Right renal cortex interstitium (tissue), 3 donors: ENCODE measurements at places on chromosomes 1 and 21.

GRCh38 chr1:29180497-29181412, 945 bp downstream of the SRSF4 start:
- no peak for DNase-seq

DNA sequence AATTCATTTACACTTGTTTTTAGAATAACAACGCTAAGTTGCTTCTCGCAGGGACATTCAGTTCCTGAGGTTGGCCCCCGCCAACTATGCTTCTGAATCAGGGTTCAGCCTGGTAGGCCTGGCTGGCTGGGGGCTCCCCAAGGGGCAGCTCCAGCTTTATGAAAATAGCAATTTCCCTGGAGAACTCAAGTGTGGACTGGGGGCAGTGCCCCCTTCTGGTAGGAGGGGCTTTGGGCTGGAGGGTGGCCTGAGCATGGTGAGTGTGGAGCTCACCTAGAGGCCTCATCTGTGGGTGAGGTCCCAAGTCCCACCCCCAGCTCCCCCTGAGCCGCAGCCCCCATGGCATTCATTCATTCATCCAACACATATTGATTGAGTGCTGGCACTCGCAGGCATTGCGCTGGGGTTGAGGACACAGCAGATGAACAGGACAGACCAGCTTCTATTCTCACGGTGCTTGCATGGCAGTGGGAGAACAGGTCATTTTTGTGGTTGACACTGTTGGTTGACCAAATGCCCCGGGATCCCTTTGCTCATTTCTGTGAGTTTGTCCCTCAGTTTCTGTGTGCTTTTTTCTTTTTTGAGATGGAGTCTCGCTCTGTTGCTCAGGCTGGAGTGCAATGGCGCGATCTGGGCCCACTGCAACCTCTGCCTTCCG, 79.2 kb downstream of the UBIAD1 start:
- no peak for DNase-seq

- no peak for DNase-seq
Observed at GRCh38 chr21:33433425-33434114, 30.4 kb downstream of the IFNGR2 start.

- DNase-seq: no peak
Observed at GRCh38 chr1:43742026-43742425, 34.7 kb downstream of the ST3GAL3 start.

DNA sequence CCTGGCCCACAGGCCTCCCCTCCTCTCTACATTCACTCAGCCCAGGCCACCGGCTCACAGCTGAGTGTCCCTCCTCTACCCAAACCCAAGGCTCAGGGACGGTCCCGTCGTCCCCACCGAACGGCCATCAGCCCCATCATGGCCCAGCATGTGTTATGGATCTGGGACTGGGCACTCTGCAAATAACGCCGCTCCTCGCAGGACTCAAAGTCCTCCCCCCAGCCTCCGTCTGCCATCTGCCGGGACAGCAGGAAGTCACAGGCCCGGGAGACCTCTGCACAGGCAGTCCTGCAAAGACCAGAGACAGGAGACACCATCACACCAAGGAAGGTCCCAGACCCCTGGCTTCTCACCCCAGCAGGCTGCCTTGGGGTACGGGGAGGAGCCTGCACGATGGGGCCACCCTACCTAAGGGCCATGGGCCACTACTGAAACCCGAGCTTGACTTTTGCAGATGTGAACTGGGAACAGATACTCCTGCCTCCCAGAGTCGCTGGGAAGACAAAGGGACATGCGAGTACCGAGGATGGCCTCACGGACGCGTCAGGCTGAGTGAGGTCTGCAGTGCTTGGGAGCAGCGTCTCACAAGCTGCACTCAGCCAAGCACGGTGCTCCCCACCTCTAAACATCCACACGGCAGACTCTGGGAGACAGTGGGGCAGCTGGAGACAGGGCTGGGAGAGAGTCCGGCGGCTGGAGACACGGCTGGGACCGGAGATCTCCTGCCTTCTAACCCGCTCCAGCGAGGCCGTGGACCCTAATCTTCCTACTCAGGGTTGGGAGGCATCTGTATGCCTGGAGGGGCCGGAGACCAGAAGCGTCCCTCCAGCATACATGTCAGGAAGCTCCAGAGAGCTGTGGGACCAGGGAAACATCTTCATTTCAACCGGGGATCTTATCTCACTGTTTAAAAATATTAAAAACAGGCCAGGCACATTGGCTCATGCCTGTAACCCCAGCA, 10.4 kb upstream of the SPATC1L start:
- DNase-seq: no peak

GRCh38 chr21:31576428-31576827, 83.1 kb upstream of the SOD1 start:
- no peak for DNase-seq

DNA sequence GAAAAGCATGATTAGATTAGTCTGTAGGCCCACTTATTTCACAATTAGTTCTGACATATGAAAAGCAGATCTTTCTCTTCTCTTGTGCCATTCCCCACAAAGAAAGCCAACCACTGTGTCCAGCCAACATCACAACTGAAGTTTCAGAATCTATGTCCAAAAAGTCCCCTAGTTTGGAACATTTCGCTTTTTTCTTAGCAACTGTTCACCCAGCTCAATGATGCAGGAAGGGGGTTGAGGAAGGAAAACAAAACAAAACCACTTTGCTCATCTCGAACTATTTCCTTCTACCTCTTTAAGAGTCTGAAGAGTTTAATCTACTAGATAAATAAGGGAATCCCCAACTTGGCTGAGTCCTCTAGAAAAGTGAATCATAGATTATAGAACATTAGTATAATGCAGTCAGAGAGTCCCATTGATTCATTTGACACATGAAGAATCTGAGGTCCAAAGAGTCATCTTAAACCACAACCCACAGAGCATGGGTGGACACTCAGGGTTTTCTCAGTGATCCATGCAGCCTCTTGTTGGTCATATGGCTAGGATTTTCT, 159.3 kb upstream of the SGIP1 start:
- DNase-seq: no peak

- no peak for DNase-seq
Observed at GRCh38 chr1:44263568-44264450, 50.5 kb downstream of the DMAP1 start.

DNA sequence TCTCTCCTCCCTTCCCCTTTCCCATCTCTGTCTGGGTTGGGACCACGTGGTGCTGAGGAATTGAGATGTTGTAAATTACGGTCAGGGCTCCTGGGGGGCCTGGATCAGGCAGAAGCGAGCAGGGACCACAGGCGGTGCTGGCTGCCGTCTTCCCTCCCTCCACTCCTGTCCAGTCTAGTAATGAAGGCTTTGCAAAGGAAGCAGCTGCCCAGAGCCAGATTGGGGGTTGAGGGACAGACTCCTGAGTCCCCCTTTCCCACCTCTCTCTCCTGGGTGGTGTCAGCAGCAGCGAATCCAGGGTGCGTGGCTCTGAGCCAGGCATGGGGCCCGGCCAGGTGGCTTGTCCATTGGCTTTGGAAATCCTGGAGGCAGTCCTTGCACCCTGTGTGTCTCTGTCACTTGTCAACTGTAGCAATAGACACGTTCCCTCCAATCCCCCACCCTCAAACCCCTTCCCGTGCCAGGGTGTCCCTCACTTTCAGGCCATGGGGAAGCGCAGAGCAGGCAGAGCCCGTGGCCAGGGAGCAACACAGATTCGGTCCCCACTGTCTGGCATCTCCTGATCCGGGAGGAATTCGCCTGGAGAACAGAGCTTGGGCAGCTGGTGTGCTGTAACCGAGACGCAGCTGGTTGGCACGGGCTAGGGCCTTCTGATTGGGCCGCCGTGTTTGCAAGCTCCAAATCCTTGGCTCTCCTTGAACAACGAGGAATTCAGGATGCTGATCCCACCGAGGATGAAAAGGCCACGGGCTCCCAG, 64.8 kb upstream of the WNT4 start:
- DNase-seq: no peak

DNA sequence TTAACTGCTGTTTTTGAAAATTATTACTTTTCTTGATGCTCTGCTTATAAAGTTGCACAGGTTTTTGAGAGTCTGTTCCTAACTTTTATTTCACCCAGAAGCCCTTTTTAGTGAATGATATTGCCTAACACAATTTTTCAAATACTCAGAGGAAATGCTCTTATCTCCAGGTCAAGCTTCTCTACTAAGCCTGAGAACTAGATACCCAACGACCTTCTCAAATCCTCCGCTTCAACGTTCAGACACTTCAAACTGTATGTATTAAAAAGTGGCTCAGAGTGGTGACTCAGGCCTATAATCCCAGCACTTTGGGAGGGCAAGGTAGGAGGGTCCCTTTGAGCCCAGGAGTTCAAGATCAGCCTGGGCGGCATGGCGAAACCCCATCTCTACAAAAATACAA, 88.5 kb downstream of the ASH1L start:
- no peak for DNase-seq

GRCh38 chr1:8712413-8713231, 104.8 kb downstream of the RERE start:
- peak; percentile 71 for DNase-seq

- no peak for DNase-seq
Observed at GRCh38 chr21:34537838-34538237, 25.8 kb upstream of the KCNE1 start.

- DNase-seq: no peak
Observed at GRCh38 chr1:121544500-121544899, 359.7 kb downstream of the SRGAP2C start.

DNA sequence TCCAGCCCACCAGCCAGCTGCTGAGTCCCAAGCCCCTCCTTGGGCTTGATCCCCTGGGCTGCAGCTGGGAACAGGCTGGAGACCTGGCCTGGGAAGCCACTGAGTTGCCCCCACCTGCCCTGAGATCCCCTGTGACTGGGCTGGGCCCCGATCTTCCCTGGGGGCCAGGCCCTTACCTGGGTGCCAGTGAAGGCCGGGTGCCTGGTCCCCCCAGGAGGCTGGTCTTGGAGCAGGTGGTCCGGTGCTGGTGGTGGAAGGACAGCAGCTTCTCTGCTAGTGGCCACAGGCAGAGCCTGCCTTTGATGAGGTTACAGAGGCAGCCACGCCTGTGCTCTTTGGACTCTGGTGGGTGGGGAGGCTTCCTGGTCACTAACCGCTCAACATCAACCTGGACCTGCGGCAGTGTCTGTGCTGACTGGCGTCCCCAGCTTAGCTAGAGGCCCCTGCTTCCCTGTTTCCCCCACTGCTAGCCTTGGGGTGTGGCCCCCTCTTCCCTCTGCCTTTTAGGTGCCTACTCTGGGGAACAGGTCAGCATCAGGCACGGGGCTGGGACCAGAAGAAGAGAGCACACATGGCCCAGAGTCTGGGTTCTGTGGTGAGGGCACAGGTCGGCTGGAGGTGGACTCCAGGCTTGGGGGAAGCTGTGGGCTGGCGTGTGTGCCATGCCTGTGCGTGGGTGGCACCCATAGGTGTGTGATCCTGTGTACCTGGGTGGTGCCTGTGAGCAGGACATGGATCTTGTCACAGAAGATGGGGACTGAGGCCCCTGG, at the start of gene EPS8L3:
EPS8L3 (minus strand) TSS at position 278 of the 770 bp plus-strand sequence. CDS start 2,174 bp downstream, outside the sequence.
- DNase-seq: no peak

GRCh38 chr1:243482141-243483022, 226.5 kb downstream of the SDCCAG8 start:
- no peak for DNase-seq

- DNase-seq: no peak
Observed at GRCh38 chr1:1216770-1217620, 3.0 kb upstream of the TNFRSF4 start.

DNA sequence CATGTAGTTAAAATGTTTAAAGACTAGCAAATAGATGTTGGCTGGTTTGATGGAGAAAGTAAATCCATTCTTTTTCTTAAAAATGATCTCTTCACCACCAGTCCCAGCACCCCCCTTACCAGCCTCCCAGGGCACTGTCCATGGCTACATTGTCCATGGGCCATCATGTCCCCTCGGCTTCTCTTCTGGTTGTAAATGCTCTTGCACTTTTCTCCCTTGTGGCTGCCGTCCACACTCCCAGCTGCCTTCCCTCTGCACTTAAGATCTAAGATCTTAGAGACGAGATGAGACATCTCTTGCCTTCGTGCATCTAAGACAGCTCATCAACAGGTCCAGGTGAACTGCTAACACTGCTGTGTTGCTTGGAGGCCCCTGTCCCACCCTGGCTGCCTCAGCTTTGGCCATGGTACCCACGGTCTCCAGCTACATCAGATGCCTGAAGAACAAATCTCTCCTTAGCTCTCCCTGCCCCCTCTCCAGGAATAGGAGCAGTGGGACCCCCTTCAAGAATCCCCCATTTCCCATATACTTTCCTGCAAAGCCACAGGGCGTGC, 11.1 kb downstream of the CAPN2 start:
- DNase-seq: no peak

DNA sequence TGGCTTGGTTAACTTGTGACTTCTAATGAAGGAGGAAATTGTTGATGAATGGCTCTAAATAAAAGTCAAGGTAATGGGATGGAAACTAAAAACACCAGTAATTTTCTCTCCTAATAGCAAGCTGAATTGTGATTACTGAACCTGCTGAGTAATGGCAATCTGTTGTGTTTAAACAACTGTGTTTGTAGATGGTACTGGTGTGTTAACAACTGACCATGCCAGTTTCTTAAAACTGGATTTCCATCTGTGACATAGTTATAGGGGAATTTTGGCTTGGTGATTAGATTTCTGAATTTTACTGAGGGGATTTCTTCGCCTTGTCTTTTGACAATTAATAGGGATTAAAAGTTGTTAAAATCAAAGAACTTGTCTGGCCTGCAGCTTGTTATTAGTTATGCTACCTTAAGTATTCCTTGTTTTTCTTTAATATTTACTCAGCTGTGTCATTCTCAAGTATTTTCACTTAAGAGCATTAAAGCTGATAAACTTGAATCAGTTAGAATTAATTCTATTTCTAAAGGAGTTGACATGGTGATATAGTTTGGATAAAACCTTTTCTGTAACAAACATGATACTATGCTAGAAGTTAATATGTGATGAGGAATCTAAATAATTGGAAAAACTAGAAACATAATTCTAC, 7.9 kb upstream of the ERO1B start:
- DNase-seq: no peak

DNA sequence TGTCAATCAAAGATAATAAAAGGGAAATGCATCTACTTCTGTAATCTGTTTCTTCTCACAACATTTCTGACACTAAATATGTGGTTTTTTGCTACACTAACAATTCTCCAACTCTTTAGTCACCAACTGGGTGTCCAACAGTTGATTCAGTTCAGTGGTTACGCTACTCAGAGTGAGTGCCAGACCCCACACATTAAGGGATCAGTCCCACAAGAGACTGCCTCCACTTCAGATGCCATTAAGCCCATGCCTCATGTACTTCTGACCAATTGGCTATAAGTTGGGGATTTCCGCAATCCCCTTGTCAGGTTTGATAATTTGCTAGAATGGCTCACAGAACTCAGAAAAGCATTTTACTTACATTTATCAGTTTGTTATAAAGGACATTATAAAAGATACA, 28.4 kb downstream of the RNF2 start:
- DNase-seq: no peak

- DNase-seq: no peak
Observed at GRCh38 chr1:50936321-50936720, 23.7 kb downstream of the FAF1 start.

- DNase-seq: no peak
Observed at GRCh38 chr1:231806623-231807495, 180.3 kb downstream of the DISC1 start.
